ENCODE measurements at places on chromosomes 3 and 15.

DNA sequence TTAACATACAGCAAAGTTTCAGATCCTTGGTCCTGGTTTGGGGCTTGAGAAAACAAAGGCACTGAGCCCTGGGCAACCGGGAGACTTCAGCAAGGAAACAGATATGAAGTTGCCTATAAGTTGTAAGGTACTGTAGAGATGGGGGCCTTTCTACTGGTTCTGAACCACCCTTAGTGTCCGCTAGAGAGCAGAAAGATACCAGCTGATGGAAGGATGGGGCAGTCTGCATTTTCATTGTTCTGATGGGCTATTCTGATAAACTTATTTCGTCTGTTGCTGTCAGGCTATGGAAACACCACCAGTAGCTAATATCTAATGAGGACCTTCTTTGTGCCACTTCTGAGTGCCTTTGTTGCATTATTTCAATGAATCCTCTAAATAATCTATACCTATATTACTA, 38.7 kb downstream of the FGD5 start:
- DNase-seq, result no peak

GRCh38 chr3:52395503-52395865, 49.4 kb downstream of the SEMA3G start:
- no peak for DNase-seq

- peak; percentile 48 for DNase-seq
Measured at GRCh38 chr15:85543741-85544155, 163.3 kb downstream of the AKAP13 start.

DNA sequence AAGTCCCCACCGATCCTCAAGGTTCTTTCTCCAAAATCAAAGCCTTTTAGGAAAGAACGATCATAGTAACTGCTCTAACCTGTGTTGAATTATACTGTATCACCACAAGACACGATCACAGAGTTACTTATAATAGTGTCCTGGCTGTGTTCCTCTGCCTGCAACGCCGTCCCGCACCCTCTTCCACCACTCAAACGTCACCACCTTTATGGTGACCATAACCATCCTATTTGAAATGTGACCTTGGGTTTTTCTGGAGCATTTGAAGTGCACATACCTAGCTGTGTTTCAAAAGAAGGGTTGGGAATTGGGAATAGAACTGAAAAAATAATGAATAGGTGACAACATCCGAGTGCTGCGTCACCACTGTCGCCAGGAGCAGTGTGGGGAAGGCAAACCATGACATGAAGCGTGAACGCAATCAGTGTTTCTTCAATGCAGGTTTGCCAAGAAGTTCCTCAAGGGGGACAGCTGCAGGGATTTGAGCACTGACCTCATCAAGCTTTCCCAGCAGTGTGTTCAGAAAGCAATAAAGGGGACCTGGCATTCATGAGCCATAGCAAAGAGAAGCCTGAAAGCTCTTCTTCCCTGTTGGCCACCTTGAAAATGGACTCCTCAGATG, 769 bp upstream of the SELENOS start:
- no peak for DNase-seq

DNA sequence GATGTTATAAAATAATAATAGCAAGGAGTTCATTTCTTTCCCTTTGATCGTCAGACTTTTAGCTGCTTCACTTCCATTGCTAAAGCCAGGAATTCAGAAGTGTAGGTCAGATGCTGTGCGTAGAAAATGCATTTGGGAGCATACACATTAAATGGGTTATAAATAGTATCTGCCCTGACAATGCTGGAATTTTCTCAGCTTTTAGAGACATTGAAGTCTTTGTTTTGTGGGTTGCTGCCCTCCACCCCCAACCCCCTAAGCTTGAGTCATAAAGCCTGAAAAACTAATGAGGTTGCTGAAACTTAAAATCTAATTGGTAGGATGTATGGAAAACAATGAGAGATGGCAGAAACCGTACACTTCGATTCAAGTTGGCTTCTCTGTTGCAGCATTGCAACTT, 81.9 kb downstream of the MITF start:
- no peak for DNase-seq

- DNase-seq, result no peak
Measured at GRCh38 chr3:44058868-44059203, 182.8 kb upstream of the TOPAZ1 start.

GRCh38 chr15:58608129-58608590, 141.3 kb downstream of the ADAM10 start:
- no peak for DNase-seq

- no peak for DNase-seq
Measured at GRCh38 chr3:52714335-52715302, 8.7 kb downstream of the SPCS1 start.

- DNase-seq, result no peak
Measured at GRCh38 chr3:179027326-179027900, 44.2 kb downstream of the ZMAT3 start.

DNA sequence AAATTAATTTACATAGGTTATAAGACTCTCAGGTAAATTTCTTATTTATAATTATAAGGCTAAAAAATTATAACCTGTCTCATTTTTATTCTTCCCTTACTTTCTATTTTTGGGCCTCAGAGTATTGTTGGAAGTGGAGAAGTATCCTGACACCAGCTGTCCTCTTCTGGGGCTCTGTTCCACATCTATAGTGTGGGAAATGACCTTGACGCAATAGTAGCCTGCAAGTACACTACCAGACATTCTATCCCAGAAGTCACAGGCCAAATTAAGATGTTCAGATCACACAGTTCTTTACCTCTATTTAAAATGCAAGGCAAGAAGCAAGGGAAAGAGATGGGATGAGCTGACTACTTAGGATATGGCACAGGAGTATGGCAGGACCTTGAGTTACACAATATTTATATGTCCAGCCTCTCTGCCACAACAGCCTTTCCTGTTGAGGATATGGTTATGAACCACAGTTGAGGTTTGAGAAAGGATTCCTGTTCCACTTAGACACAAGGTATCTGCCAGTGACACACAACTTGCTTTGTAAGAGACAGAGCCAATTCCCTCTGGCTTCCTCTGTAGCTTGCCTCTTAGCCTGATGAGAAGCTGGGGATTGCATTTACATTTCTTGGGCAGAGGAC, 158.0 kb upstream of the IL12A start:
- no peak for DNase-seq

GRCh38 chr3:37163262-37164015, 10.9 kb downstream of the LRRFIP2 start:
- peak; percentile 75 for DNase-seq

DNA sequence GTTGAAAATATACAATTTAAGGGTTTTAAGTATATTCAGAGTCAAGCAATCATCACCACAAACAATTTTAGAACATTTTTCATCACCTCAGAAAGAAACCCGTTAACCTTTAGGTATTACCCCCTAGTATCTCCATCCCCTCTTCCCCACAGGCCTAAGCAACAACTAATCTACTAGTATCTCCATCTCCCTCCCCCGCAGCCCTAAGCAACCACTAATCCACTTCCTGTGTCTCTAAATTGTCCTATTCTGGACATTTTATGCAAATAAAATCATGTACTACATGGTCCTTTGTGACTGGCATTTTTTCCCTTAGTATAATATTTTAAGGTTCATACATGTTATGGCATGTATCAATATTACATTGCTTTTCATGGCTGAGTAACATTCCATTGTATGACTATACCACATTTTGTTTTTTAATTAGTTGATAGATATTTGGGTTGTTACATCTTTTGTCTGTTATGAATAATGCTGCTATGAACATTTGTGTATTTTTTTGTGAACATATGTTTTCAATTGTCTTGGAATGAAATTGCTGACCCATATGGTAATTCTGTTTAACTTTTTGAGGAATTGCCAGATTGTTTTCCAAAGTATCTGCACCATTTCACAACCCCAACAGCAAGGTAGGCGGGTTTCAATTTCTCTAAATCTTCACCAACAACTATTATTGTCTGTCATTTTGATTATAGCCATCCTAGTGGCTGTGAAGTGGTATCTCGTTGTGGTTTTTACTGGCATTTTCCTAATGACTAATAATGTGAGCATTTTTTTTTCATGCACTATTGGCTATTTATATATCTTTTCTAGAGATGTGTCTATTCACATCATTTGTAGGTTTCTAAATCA, 215.6 kb upstream of the CD96 start:
- peak; percentile 64 for DNase-seq

GRCh38 chr3:165336786-165337185, 140.6 kb upstream of the SLITRK3 start:
- DNase-seq, result no peak

DNA sequence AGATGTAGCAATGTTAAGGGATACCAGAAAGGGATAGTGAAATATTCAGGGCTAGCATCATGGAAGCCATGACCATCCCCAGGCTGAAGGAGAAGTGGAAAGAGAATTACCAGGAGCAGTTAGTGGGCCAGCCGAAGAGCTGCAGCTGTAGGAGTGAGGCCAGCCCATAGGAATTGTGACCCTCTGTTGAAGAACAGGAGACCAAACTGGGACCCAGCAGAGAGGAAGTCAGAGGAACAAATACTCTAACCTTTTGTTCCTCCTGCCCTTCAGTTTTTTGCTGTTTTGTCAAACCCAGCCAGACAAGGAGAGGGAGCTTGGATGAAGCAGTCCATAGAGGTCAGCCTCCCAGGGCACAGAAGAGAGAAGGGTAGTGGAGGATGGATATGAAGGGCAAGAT, 115.4 kb downstream of the CLSTN2 start:
- DNase-seq, result no peak

GRCh38 chr3:79154865-79155264, 612.9 kb downstream of the ROBO1 start:
- DNase-seq, result no peak

GRCh38 chr3:128508852-128509251, 15.9 kb upstream of the GATA2 start:
- DNase-seq, result no peak

GRCh38 chr3:12427551-12427950, 56.7 kb upstream of the TSEN2 start:
- DNase-seq, result no peak

DNA sequence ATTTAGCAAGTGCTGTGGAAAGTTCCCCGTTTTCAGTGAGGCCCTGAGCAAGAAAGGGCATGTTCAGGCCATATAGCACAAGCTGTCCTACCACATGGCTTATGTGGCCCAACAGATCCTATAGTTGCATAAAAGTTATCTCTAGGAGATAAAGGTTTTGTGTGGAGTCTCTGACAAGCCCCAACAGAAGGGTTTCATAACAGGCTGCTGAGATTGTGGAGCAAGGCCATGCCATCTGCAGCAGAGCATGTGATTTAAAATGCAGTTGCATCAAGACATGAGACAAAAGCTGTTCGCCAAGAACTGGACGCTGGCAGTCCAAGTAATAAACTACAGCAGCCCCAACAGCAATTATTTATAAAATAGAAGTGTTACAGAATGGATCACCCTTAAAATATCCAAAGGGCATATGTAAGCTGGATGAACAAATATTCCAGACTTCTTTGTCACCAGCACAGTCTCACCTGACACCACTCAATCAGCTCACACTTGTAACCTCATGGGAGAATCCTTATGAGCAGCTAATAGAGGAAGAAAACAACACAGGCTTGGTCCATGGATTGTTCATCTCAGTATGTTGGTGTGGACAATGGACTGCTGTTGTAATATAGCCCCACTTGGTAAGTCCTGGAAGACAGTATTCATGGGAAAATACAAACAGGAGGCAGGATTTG, 14.4 kb upstream of the CLDN1 start:
- no peak for DNase-seq
